KG1 (cell line): ENCODE measurements at places on chromosomes 2 and 18.

DNA sequence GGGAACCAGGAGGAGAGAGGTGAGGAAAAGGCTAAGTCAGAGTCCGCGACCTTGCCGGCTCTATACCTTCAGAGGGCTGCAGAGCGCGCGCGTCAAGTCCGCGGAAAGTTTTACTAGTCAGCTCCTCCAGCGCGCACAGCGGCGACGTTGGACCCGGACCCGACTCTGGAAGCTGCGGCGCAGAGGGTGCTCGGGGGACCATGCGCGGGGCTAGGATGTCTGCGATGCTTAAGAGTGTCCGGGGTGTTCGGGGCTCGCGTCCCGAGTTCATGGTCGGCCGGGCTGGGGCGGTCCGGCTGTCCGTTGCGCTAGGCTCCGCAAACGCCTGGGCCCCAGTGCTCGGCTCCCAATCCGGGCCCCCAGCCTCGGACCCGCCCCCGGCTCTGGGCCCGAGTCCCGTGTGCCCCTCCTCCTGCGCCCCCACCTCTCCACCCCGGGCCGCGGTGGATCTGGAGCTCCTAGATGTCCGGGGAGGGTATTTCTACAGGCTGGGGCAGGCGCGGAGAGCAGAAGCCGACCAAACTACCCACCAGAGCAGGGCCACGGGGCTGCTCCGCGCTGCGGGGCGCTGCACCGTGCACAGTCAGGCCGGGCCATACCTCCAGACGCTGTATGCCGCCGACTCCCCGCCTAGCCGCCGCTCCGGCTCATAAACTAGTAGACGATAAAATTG is at the start of gene LBX2:
LBX2 (minus strand) TSS at position 337 of the 673 bp plus-strand sequence; CDS start at position 271, 66 bp downstream.
- DNase-seq: peak; percentile 24

DNA sequence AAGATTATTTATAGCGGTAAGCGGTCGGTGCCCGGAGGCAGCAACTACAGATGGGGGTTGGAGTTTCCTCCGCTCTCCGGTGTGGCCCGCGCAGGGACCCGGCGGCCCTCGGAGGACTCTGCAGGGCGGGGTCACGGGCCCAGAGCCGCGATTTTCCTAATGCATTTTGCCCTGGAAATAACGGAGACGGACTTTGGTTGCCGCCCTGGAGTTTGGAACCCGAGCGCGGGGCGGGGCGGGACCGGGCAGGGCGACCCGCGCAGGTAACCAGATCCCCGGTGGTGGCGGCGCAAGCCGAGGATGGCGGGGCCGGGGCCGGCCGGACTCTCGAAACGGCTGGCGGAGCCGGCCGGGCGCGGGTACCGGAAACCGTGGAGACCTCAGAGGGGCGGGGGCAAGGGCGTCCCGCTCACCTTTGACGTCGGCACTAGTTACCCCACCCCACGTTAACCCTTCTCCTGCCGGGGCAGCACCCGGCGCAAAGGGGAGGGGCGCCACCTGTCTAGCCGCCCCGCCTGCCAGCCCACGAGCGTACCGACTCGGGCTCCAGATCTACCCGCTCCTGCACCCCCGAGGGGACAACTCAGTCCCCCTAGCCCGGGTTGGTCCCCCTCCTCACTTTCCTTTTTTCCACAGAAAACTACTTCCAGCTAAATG is 2.9 kb downstream of the CYP26B1 start:
- no peak for DNase-seq

- DNase-seq: no peak
Measured at GRCh38 chr2:180289627-180290026, 282.5 kb upstream of the CWC22 start.

DNA sequence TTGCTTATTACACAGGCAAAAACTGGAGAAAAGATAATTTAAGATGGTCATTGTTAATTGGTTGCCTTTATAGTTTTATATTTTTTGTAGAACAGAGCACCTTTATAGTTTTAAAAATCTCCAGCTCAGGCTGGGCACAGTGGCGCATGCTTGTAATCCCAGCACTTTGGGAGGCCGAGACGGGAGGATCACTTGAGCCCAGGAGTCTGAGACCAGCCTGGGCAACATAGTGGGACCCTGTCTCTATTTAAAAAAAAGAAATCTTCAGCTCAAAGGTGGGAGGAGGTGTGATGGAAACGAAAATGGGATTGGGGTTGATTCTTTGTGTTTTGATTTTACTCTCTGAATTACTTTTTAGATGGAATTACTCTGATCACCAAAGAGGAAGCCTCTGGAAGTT is 85.4 kb downstream of the XRCC5 start:
- no peak for DNase-seq

DNA sequence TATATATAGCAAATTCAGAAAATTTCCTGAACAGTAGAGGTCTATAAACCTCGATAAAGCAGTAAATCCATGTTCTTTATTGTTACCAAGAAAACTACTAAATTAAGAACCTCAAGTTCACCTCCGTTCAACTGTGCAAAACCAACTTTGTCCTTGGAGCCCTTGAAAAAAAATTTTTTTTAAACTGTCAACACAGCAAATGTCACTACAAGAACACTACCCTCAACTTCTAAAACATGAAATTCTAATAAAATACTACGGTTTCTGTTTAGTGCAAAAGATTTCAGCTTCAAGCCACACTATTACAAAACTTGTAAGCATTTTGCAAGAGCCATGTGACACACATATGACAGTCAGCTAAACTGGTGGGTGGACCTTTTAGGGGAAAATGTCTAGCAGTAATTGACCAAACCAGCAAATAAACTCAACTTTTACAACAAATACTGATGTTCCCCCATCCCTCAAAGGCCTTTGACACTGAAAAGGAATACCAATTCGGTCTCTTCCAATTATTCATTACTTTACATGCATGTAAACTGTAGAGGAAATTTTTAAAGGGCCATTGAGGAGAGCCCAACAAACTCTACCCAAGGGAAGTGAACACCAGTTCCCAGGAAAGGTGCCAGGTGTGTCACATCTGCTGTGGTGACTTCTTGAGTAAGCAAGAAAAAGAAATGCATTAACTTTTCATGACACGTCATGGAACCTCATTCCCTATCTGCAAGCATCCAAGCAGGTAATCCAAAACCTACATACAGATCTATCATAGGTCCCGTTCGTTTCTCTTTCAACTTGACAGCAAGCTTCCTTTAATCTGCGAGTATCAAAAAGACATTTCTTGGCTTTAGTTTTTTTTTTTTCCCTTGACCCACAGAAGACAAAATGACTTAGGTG is 1.4 kb downstream of the RAB1A start:
- DNase-seq: no peak

- DNase-seq: no peak
Measured at GRCh38 chr2:218259099-218259961, 1.5 kb upstream of the GPBAR1 start.

GRCh38 chr2:170714381-170715061 is 616 bp upstream of the SP5 start:
- no peak for DNase-seq

GRCh38 chr2:97781981-97782380 is 68.6 kb downstream of the ZAP70 start:
- DNase-seq: no peak

GRCh38 chr2:230751062-230751461 is 38.4 kb downstream of the CAB39 start:
- DNase-seq: no peak

DNA sequence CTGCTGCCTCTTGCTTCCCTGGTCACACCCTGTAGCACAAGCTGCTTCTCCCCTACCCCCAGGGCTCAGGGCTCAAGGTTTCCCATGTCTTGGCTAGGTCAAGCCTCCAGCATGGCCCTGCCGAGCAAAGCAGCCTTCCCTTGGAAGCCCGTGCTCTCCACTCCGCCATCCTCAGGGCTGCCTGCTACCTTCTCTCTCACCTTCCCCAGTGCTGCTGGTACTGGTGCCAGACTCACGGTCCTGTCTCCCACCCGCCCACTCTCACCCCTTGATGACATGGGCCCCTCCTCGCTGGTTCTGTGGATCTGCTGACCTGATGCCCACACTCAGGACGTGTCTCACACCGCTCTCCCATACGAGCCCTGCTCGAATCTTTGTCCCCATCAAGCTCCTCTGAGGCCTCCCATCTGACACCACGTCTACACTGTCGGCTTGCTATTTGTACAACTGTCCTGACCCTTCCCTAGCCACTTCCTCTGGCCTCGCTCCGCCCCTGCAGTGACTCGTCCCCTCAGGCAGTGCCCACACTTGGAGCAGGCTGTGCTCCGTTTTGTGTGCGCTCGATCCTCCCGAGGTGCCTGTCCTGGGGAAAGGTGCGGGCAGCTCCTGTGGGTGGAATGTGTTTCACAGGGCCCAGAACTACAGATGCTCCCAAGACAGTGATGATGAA is 49.9 kb downstream of the ZAP70 start:
- no peak for DNase-seq
